Stimulated activated CD8-positive, alpha-beta memory T cell treated with anti-CD3 and anti-CD28 coated beads, Interleukin-15, amount 100 ng/mL, for 24 hours (primary cell): ENCODE measurements at places on chromosomes 11 and 22.

GRCh38 chr11:1714908-1715885 lies 18.2 kb downstream of the KRTAP5-6 start:
- no peak for DNase-seq

DNA sequence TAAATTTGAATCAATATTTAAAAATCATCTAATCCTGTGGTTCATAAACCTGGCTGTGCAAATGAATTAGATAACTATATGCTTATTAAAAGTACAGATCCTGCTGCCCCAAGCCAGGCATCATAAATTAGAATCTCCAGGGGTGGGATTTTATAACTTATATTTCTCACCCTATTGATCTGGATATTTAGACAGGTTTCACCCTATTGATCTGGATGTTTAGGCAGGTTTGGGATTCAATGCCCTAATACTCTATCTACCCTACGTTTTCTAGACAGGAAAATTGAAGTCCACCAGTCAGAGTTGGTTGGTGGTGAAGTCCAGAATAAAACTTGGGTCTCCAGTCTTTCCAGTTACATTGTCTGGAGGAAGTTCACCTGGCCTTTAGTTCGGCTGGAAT lies 2.6 kb downstream of the OR8B8 start:
- no peak for DNase-seq

- no peak for DNase-seq
These were observed 93.0 kb downstream of the APIP start for GRCh38 chr11:34823197-34823596.

DNA sequence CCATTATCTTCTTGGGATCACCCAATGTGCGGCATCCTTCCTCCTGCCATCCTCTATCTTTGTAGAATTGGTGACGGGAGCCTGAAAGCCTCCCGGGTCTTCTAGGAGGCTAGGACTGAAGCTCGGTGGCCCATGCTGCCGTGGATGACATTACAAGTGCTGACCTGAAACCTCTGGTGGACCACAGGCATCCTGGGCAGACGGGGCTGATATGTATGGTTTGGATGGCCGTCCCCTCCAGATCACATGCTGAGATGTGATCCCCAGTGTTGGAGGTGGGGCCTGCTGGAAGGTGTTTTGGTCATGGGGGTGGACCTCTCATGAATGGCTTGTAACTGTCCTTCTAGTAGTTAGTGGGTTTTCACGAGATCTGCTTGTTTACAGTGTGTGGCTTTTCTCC lies 1525.8 kb downstream of the BRD1 start:
- DNase-seq = no peak

DNA sequence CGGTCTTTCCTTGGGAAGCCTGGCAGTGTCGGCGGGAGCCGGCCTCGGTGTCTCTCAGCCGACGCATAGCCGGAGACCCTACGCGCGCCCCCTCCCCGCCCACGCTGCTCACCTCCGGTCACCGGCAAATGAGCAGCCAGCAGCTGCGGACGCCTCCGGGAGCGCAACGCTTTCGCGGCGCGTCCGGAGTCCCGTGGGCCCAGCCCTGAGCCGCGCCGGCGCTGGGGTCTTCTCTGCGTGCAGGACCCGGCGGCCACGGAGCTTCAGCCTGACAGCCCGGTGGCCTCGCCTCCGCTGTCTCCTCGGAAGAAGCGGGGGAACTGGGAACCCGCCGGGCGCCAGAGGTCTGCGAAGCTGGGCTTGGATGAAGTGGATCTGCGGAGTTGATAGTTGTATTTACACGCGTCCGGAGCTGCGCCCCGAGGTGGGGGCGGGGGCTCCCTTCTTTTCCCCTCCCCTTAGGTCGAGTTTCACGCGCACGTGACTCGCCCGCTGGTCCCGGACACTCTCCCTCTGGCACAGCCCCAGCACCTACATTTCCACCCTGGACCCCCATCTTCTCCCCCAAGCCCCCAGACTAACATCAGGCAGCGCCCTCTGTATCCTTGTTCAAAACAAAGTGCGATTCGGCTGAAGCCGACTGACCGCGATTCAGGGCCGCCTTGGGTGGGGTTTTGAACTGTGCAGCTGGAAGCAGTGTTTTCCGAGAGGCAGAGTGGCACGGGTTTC lies at the start of gene SLC43A1:
SLC43A1 (minus strand) TSS at position 371 of the 729 bp plus-strand sequence. CDS start 1,591 bp downstream, outside the sequence.
- no peak for DNase-seq

DNA sequence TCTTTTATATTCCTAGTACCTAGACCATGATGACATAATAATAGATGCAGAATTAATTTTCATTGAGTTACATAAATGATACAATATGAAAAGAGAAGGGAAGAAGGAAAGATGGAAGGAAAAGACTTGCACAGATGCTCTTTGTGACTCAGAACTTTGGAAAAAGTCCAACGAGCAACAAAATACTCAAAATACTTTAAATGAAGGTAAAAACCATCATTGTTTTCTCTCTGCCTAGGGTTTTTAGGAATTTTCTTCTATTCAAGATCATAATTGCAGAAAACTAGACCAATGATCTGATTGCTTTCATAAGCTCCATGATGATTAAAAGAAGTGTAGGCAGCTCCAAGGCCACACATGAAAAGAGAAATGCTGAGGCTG lies 276.9 kb downstream of the KIRREL3 start:
- no peak for DNase-seq

- DNase-seq = no peak
These were observed 478.8 kb upstream of the RAG2 start for GRCh38 chr11:37076866-37077265.

GRCh38 chr11:109343242-109343641 lies 78.7 kb upstream of the C11orf87 start:
- no peak for DNase-seq

DNA sequence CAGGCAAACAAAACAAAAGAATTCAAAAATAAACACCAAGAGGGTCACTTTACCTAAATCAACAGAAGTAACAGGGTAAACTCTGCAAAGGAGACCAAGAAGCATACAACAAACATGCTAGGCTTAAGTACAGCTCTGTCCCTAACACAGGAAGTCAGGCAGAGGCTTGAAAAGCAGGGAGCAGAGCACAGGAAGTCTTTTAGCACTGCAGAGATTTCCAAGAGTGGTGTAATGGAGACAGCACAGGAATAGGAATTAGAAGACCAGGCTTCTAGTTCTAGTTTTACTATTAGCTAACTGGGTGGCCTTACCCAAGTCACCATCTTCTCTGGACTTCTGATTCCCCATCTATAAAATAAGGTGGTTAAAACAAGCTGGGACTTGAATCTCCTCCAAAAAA lies 1.9 kb downstream of the RBFOX2 start:
- no peak for DNase-seq

- DNase-seq = no peak
These were observed 18.2 kb downstream of the TEAD1 start for GRCh38 chr11:12692229-12693075.

- no peak for DNase-seq
These were observed 111.1 kb downstream of the KCNQ1 start for GRCh38 chr11:2555891-2556290.

GRCh38 chr11:94543695-94544645 lies at the start of gene FUT4:
FUT4 (plus strand) TSS chr11:94543921; CDS start chr11:94544134, 213 bp downstream.
- peak; percentile 40 for DNase-seq

GRCh38 chr11:2293531-2293971 lies 8.2 kb downstream of the C11orf21 start:
- no peak for DNase-seq

GRCh38 chr11:102116453-102117205 lies 6.4 kb downstream of the YAP1 start:
- no peak for DNase-seq

DNA sequence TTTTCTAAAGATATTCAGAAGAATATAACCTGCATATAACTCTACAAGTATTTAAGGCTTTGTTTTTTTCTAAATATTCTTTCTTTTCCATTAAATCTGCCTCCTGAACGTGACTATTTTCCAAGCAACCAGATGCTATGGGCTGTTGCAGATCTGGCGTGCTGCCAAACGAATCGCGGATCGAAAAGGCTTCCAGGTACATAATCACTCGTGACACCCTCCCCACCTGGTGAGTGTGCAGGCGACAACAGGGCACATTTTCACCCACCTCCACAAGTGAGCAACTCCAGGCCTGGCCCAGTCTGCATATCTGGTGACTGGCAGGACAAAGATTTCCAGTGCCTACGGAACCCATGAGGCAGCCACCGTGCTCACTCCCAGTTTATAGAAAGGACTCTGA lies 660.1 kb downstream of the OPCML start:
- no peak for DNase-seq

- DNase-seq = no peak
These were observed 69.9 kb upstream of the WNT11 start for GRCh38 chr11:76276046-76276780.

DNA sequence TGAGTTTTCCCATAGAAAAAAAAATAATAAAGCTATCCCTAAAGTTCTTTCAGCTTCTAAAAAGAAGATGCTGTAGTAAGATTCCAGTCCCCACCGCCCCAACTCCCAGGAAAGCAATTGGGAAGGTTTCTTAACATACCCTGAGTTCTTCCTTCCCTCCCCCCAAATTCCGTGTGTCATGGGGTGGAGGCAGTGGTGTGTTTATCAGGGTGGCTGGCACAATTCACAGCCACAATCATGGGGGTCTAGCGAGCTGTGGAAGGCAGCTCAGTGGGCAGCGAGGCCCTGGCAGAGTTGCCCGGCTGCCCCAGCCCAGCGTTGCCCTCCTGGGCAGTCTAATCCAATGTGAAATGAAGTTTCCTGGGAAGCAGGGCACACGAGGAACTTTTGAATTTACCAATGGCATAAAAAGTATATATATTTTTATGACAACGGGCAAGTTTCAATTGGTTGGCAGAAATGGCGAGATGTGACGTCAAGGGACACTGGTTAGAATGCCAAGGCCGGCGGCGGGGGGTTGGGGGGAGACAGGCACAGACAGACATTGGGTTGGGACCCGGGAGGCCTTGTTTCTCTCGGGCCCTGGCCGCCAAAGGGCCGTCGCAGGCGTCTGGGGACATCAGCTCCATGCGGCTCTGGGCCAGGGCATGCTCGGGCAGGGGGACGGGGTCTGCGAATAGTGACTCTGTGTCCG lies 80.7 kb upstream of the PPARA start:
- DNase-seq = no peak

- DNase-seq = no peak
These were observed 35.3 kb downstream of the MMP13 start for GRCh38 chr11:102920118-102920684.

DNA sequence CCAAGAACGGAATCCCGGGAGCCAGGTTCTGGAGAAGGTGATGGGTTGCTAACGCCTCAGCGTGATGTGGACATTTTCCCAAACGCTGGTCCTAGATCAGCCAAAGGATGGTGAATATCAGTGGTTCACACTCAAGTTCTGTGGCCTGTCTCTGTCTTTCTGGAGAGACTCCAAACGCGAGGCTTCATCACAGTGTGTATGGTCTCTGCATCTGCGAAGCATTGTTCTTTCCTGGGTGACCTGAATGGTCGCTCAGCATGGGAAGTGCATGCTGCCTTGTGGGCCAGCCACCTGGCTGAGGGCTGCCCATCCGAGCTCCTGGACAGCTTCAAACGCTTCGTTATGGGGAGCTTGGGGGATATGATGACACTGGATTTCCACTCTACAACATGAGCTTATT lies 810.0 kb downstream of the TBC1D22A start:
- DNase-seq = no peak

DNA sequence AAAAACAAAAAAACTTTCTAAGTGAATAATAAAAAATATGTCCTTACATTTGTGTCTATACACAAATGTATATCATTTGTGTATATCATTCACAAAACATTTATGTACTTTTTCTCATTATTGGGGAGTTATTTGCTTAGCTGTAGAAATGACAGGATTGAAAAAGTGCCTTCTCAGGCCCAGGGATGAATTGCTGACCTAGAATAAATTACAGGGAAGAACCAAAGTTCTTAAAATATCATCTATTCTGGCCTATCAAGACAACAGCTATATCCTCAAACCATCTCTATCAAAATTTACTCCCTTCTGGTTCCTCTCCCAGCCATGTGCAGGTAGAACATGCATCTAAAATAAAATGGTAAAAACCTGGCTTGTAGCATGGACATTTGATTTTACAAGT lies 1.9 kb upstream of the RAB6A start:
- DNase-seq = no peak

DNA sequence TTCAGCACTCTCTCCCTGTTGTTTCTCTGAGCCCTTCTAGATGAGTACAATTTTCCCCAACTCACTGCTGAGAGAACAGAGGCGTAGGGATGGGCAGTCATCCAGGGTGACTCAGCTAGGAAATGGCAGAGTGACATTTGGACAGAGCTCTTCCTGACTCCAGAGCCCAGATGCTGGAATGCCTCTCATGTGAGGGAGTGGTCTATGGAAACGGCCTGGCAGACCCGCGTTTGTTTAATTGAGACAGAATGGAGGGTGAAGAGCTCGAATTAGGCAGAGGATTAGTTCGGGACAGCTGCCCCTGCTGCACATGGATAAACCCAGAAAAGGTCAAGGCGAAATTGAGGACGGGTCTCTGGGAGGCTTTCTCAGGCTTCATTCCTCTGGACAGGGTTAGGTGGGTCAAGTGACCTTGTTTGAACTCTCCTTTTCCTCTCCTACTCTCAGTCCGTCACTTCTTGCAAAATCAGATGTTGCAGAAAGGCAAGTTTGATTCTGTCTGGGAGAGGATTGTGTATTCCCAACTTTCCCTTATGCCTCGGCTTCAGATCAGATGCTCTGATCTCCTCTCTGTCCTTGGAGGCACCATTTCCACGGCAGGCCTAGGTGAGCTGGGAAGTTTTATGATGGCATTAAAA lies 7.6 kb upstream of the LMO2 start:
- DNase-seq = no peak

DNA sequence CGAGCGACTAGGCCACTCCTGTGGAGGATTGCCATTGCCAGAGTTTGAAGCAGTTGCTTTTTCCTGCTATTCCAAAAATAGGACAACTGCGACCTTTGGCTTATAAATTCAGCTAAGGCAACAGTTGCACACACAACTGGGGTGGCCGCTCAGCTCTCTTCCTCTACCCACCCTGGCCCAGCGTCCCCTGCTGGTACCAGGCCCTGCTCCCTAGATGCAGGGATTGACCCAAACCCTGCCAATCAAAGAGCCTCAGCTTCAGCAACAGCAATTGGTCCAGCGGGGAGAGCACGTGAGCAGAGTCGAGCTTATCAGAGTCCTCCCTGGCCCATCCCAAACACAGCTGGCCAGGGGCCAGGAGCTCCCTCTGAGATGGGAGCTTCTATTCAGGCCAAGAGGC lies 22.0 kb upstream of the CABP2 start:
- no peak for DNase-seq

DNA sequence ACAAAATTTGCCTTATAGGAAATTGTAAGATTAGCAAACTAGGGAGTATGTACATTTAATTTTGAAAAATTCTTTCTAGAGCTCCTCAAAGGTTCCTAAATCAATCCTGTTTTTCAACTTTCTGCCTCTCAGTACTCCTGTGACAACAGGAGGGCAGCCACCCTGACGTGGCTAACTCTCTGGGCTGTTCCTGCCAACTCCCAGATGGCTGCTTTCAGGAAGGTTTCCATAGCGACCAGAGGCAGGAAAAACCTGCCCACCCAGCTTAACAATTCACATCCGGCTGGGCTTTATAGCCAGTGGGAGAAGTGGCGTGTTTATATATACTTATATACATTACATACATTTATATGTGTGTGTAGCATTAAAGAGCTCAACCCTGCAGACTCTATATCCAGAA lies 26.5 kb downstream of the SGSM3 start:
- DNase-seq = no peak

GRCh38 chr11:126127898-126128297 lies 65.2 kb upstream of the CDON start:
- DNase-seq = no peak

- DNase-seq = peak; percentile 56
These were observed 1.2 kb upstream of the TYMP start for GRCh38 chr22:50530877-50531545.
